Uterus (tissue), 4 donors: ENCODE measurements at places on chromosomes 12 and 14. TPM values are rescaled to one million over a fixed set of nuclear protein-coding genes. Genes with fewer than 3 reads are reported as not detected.
A peak's percentile ranks its signal among the peaks of the same experiment; 100 is the strongest.

DNA sequence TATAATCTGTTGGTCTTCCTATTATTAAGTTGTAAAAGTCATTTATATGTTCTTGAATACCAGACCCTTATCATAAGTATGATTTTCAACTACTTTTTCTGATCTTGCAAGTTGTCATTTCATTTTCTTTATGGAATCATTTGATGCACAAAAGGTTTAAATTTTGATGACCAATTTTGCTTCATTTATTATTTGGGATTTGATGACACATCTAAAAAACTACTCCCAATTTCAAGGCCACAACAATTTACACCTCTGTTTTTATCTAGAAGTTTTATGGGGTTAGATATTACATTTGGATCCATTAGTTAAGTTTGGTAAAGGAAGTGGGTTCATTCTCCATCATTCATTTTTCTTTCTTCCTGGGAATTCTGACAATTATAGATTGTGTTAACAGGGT is 259.2 kb downstream of the LRFN5 start:
- DNase-seq, result no peak
- no peaks in the 10 kb centered on the region for H3K36me3 ChIP-seq
- H3K4me1 ChIP-seq, result no peaks in the 10 kb centered on the region
- H3K27me3 ChIP-seq, result no peaks in the 10 kb centered on the region
- H3K4me3 ChIP-seq, result no peak overlapping the region
- H3K27ac ChIP-seq, result no peak overlapping the region

GRCh38 chr12:65492998-65493912 is 214.8 kb downstream of the MSRB3 start:
- no peak overlapping the region for H3K27ac ChIP-seq
- H3K4me1 ChIP-seq, result no peaks in the 10 kb centered on the region
- DNase-seq, result no peak
- no peaks in the 10 kb centered on the region for H3K36me3 ChIP-seq
- H3K4me3 ChIP-seq, result no peak overlapping the region

SYNDIG1L gene
- 0.30 TPM for total RNA-seq

OTOGL gene
- total RNA-seq, result 0.26 TPM

DNA sequence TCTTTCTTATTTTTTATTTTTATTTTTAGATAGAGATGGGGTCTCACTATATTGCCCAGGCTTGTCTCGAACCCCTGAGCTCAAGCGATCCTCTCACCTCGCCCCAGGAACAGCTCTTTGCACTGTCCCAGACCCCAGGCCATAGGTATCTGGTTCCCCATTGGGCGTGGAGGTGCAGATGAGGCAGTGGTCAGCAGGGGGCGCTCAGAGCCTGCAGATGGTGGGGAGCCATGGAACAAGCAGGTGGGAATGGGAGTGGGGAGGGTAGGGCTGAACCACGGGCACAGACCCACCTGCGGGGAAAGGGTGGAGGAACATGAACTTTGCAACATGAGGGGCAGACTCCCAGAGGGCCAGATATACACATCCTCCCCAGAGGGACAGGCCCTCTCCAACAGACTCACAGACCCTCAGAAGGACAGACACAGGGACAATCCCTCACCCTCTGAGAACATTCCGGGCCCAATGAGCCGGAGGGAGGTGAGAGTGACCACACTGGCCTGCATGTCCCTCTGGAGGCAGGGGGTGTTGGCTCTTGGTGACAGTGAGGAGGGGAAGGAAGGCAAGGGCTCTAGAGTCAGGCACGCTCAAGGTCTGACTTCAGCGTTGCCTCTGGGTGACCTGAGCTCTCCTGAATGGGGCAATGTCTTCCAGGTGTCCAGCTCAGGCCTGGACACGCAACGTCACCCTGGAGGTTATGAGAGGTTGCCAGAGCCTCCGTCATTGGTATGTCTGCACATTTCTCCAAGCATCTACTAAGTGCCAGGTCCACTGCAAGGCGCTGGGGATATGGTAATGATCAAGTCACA is 34.9 kb downstream of the KRT80 start:
- H3K4me1 ChIP-seq, result no peaks in the 10 kb centered on the region
- DNase-seq, result peak; percentile 72
- H3K36me3 ChIP-seq, result no peaks in the 10 kb centered on the region
- no peak overlapping the region for H3K4me3 ChIP-seq
- H3K27ac ChIP-seq, result no peak overlapping the region

DNA sequence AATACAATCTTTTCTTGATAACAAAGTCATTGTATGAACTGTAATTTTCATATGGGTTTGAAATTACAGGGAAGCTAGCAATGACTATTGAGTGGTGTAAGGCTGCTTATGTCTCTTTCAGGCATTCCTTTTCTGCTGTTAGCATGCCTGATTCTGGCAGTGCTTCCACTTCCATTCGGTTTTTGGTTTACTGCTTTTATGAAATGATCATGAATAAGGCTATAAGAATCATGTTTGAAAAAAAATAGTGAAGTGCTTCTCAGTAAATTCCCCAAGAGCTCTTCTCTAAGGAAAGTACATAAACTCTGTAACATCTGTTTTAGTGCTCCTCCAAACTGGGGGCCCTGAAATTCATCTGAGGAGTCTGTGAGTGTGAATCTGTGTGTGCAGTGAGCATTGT is 434.0 kb upstream of the RGS6 start:
- H3K4me3 ChIP-seq, result no peak overlapping the region
- no peaks in the 10 kb centered on the region for H3K36me3 ChIP-seq
- no peak overlapping the region for H3K27ac ChIP-seq
- H3K4me1 ChIP-seq, result no peaks in the 10 kb centered on the region
- no peak for DNase-seq

DNA sequence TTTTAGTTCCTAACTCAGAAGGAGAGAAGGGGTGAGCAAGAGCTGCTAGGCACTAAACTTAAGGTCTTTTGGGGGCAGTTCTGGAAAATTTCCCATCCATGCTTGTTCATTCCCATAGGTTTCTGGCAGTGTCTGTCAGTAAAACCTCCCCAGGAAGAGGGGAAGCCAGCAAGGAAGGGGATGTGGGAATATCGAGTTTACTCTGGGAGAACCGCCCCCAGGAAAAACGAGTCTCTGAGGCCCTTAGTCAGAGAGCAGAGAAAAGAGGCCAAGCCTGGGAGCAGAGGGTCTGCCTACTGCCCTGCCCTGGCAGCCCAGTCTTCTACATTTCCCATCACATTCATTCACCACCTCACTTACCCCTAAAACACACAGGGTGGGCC is 55.9 kb downstream of the TMCC3 start:
- no peaks in the 10 kb centered on the region for H3K27me3 ChIP-seq
- H3K4me1 ChIP-seq, result no peaks in the 10 kb centered on the region
- no peaks in the 10 kb centered on the region for H3K36me3 ChIP-seq
- H3K4me3 ChIP-seq, result no peak overlapping the region
- DNase-seq, result no peak

DNA sequence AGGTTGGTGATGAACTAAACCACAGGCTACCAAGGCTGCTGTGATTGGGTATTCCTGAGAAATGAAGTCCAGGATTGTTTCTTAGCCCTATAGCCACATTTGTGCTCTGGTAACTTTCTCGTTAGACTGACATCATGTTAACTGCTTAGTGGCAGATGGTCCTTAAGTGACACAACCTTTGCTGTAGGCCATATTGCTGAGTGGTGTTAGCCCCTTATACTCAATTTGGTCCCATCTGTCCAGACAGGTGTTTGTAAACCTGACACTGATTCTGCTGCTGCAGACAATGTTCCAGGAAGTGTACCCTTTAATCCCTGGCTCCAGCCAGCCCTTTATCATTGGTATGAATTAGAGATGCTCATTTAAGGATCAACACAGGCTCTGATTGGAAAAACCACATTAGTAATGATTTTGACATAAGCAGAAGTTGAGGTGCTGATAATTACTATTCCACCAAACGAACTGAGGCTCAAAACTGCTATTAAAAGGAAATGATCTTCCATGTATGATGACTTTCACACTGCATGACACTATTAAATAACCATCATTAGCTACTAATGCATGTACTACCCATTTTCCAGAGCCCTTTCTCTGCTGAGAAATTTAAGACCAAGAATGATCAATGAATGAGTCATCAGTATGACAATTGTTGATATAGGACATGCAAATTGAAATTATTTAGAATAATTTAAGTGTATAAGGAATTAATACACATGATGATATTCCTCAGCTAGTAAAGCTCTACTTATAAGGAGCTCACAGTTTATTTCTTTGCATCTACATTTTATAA is 3.6 kb upstream of the SSTR1 start:
- H3K27ac ChIP-seq, result no peak overlapping the region
- no peaks in the 10 kb centered on the region for H3K27me3 ChIP-seq
- no peak overlapping the region for H3K4me3 ChIP-seq

GRCh38 chr14:74902941-74903705 is 19.9 kb downstream of the RPS6KL1 start:
- H3K36me3 ChIP-seq, result no peaks in the 10 kb centered on the region
- H3K27ac ChIP-seq, result no peak overlapping the region
- no peak overlapping the region for H3K4me3 ChIP-seq
- H3K27me3 ChIP-seq, result no peaks in the 10 kb centered on the region
- H3K4me1 ChIP-seq, result no peaks in the 10 kb centered on the region

DNA sequence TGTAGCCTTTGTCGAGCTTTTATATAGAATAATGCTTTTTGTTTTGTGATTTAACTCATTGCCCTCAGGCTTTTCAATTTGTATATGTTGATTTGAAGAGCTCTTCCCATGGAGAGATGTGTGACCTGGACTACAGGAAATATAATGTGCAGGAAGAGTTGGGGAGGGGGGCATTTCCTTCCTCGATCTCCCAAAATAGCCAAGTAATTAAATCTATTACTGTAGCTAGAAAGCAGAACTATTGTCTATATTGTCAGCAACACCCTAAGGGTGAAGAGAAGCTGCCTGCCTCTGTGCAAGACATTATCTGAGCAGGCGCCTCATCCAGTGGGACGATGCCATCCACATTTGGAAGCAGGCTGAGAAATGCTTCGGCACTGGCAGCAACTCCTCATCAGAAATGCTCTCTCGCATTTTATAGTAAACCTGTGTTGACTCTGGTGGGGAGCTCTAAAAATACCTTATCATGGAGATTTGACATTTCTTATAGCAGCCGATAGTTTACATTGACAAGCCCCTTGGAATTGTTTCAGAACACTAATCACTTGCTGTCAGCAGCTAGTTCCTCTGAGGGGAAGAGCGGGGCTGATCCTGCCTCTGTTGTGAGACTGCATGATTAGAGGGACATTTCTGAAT is 392.5 kb upstream of the RGS6 start:
- H3K27me3 ChIP-seq, result no peaks in the 10 kb centered on the region
- no peak for DNase-seq
- no peak overlapping the region for H3K4me3 ChIP-seq

GRCh38 chr14:102910442-102910841 is 12.0 kb upstream of the AMN start:
- no peaks in the 10 kb centered on the region for H3K36me3 ChIP-seq
- H3K4me3 ChIP-seq, result no peak overlapping the region
- no peak overlapping the region for H3K27ac ChIP-seq
- no peak for DNase-seq
- H3K4me1 ChIP-seq, result no peaks in the 10 kb centered on the region

GRCh38 chr14:75709207-75709812 is 48.3 kb downstream of the TTLL5 start:
- DNase-seq, result peak; percentile 85
- H3K27me3 ChIP-seq, result no peaks in the 10 kb centered on the region
- no peak overlapping the region for H3K27ac ChIP-seq
- H3K36me3 ChIP-seq, result no peaks in the 10 kb centered on the region
- no peaks in the 10 kb centered on the region for H3K4me1 ChIP-seq

DNA sequence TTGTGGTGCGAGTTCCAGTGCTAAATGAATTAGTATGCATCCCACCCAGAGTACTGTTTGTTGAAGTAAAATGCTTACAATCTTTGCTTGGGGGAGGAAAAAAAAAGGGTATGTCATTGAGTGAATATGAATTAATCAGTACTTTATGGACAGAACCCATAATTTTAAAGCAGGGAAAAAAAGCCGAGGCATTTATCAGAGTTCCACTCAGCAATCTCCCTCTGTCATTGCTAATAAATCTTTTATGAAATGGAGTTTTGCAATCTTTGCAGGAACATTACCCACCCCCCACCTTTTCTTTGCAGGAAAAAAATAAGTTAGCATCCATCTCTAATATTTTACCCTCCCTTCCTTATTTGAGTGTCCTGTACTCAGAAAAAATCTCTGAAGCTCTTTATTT is 127.9 kb upstream of the TMPO start:
- H3K4me1 ChIP-seq, result no peaks in the 10 kb centered on the region
- no peaks in the 10 kb centered on the region for H3K36me3 ChIP-seq
- no peak overlapping the region for H3K4me3 ChIP-seq
- H3K27ac ChIP-seq, result no peak overlapping the region

CLEC4C gene
- total RNA-seq, result not detected

CHGA gene
- not detected for total RNA-seq

FAM186B gene
- total RNA-seq, result 0.21 TPM

DNA sequence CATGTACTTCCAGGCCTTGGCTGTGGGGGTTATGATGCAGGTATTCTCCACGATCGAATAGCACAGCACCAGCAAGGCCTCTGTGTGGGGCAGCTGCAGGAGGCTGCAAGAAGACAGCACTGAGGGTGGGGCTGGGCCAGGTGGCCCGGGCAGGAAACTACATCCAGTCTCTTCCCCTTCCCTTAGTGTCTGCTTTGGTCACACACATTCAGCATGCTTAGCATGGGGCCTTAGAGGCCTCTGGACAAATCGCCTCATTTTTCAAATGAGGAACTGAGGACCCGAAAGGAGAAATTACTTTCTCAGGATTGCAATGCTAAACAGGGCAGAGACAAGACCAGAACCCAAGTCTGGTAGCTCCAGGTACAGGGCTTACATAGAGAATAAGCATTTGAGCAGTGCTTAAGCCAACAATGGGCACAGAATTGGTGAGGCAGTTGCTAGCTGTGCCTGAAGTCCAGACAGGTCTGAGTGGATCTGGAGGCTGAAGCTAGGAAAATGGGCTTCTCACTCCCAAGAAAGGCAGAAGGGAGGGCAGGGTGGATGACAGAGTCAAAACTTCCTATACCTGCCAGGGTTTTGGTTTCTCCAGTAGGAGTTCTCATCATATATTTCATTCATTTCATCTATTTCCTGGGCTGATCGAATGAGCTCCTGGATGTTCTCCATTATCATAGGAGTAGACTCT is 3.5 kb downstream of the ACRBP start:
- H3K4me1 ChIP-seq, result no peaks in the 10 kb centered on the region
- H3K4me3 ChIP-seq, result no peak overlapping the region
- no peak overlapping the region for H3K27ac ChIP-seq

GRCh38 chr12:13880613-13881012 is 100.8 kb downstream of the GRIN2B start:
- H3K27me3 ChIP-seq, result no peaks in the 10 kb centered on the region
- no peaks in the 10 kb centered on the region for H3K4me1 ChIP-seq
- no peak overlapping the region for H3K27ac ChIP-seq
- no peak overlapping the region for H3K4me3 ChIP-seq

- no peaks in the 10 kb centered on the region for H3K4me1 ChIP-seq
- DNase-seq, result no peak
- H3K27me3 ChIP-seq, result no peaks in the 10 kb centered on the region
- H3K4me3 ChIP-seq, result no peak overlapping the region
- peak overlapping the region; percentile 76 for H3K27ac ChIP-seq
- H3K36me3 ChIP-seq, result no peaks in the 10 kb centered on the region
These were observed 75.9 kb upstream of the TMPO start for GRCh38 chr12:98439471-98439951.

NELL2 gene
- total RNA-seq, result not detected

- H3K27ac ChIP-seq, result no peak overlapping the region
- no peak overlapping the region for H3K4me3 ChIP-seq
- no peaks in the 10 kb centered on the region for H3K36me3 ChIP-seq
- no peaks in the 10 kb centered on the region for H3K27me3 ChIP-seq
These were observed 514.6 kb downstream of the FUT8 start for GRCh38 chr14:65926935-65927700.

PIWIL1 gene
- total RNA-seq, result not detected

- H3K36me3 ChIP-seq, result no peaks in the 10 kb centered on the region
- no peak overlapping the region for H3K4me3 ChIP-seq
- H3K27ac ChIP-seq, result no peak overlapping the region
- no peaks in the 10 kb centered on the region for H3K27me3 ChIP-seq
- H3K4me1 ChIP-seq, result no peaks in the 10 kb centered on the region
These were observed 304.2 kb downstream of the AKAP6 start for GRCh38 chr14:32633224-32633859.

SLC7A7 gene
- total RNA-seq, result 7.6 TPM
